Chondrocyte (in vitro differentiated cells): ENCODE measurements at places on chromosomes 5 and 9. TPM values are rescaled to one million over a fixed set of nuclear protein-coding genes. Genes with fewer than 3 reads are reported as not detected.
A peak's percentile ranks its signal among the peaks of the same experiment; 100 is the strongest.

CDHR2 gene
- total RNA-seq: 0.40 to 1.5 TPM (median 0.46 TPM) in 3 replicates

ZDHHC12 gene
- 23.6 to 24.7 TPM (median 24.3 TPM) in 3 replicates for total RNA-seq

LHX3 gene
- total RNA-seq: not detected in 3 replicates

CCDC192 gene
- total RNA-seq: not detected in 3 replicates

TRUB2 gene
- total RNA-seq: 19.8 to 22.2 TPM (median 20.8 TPM) in 3 replicates

ARHGEF28 gene
- total RNA-seq: 9.3 to 20.1 TPM (median 10.1 TPM) in 3 replicates

CKMT2 gene
- total RNA-seq: not detected in 3 replicates

GRXCR2 gene
- not detected in 3 replicates for total RNA-seq

OR2V1 gene
- total RNA-seq: not detected in 3 replicates

ROR2 gene
- total RNA-seq: 16.0 to 19.4 TPM (median 18.6 TPM) in 3 replicates

TPD52L3 gene
- total RNA-seq: not detected in 3 replicates

SPINK13 gene
- total RNA-seq: not detected in 3 replicates

FOXD4 gene
- total RNA-seq: 0.17 to 0.44 TPM (median 0.26 TPM) in 3 replicates

GNA14 gene
- 0.13 to 0.22 TPM in 2 of 3 replicates, not detected in the other for total RNA-seq

SPINK6 gene
- not detected in 3 replicates for total RNA-seq

SLC23A1 gene
- total RNA-seq: not detected in 3 replicates

ROPN1L gene
- 0.37 to 0.64 TPM (median 0.39 TPM) in 3 replicates for total RNA-seq

PRXL2C gene
- total RNA-seq: 20.7 to 24.7 TPM (median 20.9 TPM) in 3 replicates

ZFP37 gene
- 3.3 to 4.3 TPM (median 3.6 TPM) in 3 replicates for total RNA-seq

PCDHB8 gene
- total RNA-seq: 1.1 to 3.1 TPM (median 1.7 TPM) in 3 replicates

SLF1 gene
- 2.6 to 5.4 TPM (median 3.9 TPM) in 3 replicates for total RNA-seq

TIFAB gene
- not detected in 3 replicates for total RNA-seq

DNA sequence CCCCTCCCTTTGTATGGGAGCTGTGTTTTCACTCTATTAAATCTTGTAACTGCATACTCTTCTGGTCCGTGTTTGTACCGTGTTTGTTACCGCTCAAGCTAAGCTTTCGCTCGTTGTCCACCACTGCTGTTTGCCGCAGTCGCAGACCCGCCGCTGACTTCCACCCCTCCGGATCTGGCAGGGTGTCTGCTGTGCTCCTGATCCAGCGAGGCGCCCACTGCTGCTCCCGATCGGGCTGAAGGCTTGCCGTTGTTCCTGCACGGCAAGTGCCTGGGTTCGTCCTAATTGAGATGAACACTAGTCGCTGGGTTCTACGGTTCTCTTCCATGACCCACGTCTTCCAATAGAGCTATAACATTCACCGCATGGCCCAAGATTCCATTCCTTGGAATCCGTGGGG is 6.6 kb upstream of the GNE start:
- no peak for DNase-seq

- DNase-seq: no peak
These were observed 48.5 kb downstream of the SLC22A5 start for GRCh38 chr5:132417889-132418485.

- no peak for DNase-seq
These were observed 15.5 kb downstream of the CSF1R start for GRCh38 chr5:150070821-150071220.

DNA sequence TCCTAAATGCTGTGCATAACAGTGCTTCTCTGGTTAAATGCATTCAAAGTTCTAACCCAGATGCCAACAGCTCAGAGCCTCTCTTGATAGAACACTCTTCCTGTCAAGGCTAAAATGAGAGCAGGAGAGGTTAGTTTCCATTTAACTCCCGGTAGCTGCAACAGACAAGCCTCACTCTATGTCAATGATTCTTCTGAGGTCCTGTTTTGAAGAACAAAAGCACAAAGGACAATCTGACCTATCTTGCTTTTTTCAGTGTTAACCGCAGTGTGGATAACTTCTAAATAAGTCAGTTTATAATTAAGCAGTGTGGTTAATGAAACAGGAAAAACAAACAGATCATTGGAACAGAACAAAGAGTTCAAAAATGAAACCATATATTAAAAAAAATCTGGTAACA is 80.7 kb downstream of the ANKRD55 start:
- no peak for DNase-seq

- DNase-seq: peak; percentile 44
These were observed 6.3 kb downstream of the RAPGEF1 start for GRCh38 chr9:131733541-131734061.

GRCh38 chr9:16337322-16338029 is 533.0 kb downstream of the BNC2 start:
- no peak for DNase-seq

- DNase-seq: no peak
These were observed 65.0 kb downstream of the PRRT1B start for GRCh38 chr9:131610231-131610761.

- no peak for DNase-seq
These were observed 17.3 kb upstream of the TGFBI start for GRCh38 chr5:136011414-136012001.

GRCh38 chr9:83935276-83935935 is 14.2 kb upstream of the KIF27 start:
- DNase-seq: no peak

DNA sequence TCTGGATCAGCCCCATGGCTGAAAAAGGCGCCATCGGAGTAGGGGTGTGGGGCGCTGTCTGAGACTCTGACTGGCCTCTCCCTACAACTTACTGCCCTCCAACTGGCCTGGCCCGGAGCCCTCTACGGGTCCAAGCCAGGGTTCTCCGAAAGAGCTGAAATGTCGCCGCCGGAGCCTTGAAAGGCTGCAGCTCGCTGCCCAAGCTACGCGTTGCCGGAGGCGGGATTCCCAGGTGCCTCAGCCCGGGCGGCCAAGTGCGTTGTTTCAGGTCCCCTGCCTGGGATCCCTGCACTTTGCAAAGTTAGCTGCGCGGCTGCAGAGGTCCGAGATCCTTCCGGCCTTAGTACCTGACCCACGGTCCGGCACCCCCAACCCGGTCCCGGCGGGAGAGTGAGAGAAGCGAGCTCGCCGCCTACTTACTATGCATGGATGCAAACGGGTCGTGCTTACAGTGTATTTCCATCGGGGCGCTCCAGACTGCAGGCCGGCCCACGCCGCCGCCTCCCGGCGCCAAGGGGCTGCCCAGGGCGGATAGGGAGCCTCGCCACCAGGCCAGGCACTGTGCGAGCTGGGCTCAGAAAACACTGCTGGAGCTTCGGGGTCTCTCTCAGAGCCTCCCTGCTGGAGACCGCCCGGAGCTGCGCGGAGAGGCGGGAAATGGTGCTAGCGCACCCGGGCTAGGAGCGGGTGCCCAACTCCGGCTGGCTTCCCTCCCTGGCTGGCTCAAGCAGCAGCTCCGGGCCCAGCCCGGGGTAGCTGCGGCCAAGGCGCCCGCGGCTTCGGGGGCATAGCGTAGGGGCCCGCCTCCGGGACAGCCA is 7.7 kb downstream of the PAX5 start:
- DNase-seq: no peak

- DNase-seq: no peak
These were observed 18.1 kb downstream of the ZER1 start for GRCh38 chr9:128753627-128754026.

DNA sequence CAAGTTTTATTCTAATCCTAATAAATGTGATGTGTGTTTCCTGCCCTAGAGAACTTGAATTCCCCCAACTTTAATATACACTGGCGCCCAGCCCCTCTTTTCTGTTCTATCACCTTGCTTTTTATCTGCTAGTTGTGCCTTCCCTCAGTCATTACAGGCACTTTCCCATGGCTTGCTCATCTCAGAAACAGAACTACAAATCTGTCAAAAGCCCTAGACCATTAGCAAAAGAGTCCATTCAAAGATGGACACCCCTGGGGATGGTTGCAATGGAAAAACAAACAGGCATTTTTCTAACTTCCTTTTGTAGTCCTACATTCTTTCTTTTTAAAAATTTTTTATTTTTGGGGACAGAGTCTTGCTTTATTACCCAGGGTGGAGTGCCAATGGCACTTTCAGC is 48.2 kb downstream of the FRMD3 start:
- no peak for DNase-seq

GRCh38 chr9:133575186-133576030 is 33.8 kb downstream of the FAM163B start:
- DNase-seq: no peak

DNA sequence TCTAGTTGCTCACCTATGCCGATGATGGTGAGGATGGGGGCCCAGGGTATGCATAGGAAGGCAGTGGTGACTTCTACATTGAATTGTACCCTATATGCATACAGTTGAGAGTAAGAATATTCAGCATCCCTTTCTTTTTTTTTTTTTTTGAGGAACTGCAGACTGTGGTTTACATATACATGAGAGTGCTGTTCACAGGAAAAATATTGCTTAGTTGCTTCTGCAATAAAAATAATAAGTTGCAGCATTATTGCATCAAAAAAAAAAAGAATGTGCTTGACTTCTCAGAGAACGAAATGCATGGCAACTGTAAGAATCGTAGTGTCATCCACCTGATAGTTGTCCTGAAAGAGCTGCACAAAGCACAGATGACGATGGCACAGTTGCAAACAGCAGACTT is 52.8 kb downstream of the PTCD2 start:
- no peak for DNase-seq

DNA sequence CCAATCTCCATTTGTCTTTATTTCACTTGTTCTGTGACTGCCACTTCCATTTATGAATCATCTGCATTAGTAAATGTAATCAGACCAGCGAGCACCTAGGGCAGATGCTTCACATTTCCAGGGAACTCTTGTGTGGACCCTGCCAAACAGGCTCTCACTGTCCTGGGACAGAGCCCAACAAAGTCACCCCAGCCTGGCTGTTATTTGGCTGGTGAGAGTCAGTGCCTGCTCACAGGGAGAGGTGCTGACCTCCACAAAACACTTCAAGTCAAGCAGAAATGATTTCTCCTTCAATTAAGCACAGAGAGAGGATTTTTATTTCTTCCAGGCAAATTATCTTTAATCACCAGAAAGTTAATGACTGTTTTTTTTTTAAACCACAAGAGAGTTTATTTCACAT is 568.0 kb downstream of the MTRR start:
- no peak for DNase-seq

GRCh38 chr9:104142799-104143549 is 48.9 kb downstream of the SMC2 start:
- no peak for DNase-seq

- no peak for DNase-seq
These were observed 110.5 kb upstream of the KLF4 start for GRCh38 chr9:107600060-107600573.

DNA sequence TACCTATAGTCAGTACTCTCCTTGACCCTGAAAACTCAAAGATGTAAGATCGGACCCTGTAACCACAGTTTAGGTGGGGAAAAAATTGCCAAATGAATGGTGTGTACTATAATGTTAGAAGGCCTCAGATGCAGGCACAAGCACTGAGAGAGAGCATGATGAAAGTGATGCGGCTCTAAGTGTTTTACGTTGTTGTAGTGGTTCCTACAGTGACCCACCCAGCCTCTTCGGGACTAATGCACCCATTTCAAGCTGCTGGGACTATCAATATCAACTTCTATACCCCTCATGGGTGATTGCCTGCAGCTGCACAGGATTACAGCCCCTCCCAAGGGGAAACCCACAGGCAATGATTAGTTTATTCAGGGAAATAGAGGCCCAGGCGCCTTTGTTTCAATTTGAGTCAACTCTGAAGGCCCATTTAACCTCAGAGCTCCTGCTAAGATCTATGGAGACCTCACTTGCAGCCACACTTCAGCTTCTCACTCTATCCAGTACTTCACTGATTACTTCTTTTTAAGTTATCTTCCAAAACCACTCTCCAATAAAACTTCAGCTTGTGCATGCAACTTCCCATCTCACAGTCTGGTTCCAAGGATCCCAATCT is 340.7 kb downstream of the NR2F1-AS1 start:
- no peak for DNase-seq

- no peak for DNase-seq
These were observed 52.9 kb downstream of the BARX1 start for GRCh38 chr9:93902051-93902779.

DNA sequence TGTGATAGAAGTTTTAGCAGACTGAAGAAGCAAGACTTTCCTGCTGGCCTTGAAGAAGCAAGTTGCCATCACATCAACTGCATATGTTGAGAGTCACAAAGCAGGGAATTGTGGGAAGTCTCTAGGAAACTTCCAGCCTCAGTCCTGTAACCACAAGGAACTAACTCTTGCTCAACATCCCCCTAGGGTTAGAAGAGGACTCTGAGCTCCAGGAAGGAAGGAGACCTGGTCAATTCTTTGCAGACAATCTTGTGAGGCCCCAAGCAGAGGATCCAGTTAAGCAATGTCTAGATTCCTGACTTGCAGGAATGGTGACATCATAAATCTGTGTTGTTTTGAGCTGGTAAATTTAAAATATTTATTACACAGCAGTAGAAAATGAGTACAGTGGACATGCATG is 18.6 kb upstream of the ZNF366 start:
- DNase-seq: no peak

GRCh38 chr5:98975682-98976407 is 47.0 kb upstream of the CHD1 start:
- no peak for DNase-seq

DNA sequence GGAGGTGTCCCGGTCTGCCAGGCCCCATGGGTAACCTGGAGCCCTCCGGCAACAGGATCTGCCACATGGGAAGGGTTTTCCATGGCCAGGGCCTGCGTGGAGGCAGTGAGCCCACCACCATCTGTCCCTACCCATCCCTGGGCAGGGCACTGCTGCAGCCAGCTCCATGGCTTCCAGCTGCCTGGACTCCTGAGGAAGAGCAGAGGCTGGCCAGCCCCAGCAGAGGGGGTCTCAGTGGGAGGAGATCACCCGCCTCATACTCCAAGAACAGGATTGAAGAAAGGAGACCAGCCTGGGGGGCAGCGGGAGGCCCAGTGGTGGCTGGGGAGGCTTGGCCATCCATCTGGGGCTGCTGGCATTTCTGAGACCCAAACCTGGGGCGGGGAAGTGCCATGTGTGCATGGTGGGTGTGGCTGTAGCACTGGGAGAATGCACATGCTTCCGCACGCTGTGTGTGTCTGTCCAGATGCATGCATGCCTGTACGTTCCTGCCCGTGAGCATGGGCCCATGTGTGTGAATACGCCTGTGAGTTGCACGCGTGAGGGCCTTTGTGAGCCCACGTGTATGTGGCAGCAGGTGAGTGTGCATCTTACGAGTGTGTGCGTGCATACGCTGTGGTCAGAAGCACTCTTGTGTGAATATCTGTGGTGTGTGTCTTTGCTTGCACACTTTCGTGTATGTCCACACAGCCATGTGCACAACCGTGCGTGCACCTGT is 78.5 kb downstream of the LMX1B start:
- DNase-seq: peak; percentile 78

- no peak for DNase-seq
These were observed 388.5 kb downstream of the PSAT1 start for GRCh38 chr9:78685471-78685870.
